ENCODE measurements at places on chromosomes 7 and 10. TPM values are rescaled to one million over a fixed set of nuclear protein-coding genes. Genes with fewer than 3 reads are reported as not detected.

TES gene
- total RNA-seq, result 269 TPM

HOXA5 gene
- 0.52 TPM for total RNA-seq

TSPAN15 gene
- 2.1 TPM for total RNA-seq

PKD2L1 gene
- total RNA-seq, result not detected

GPR85 gene
- total RNA-seq, result not detected
